ENCODE measurements at places on chromosomes 13 and 19. TPM values are rescaled to one million over a fixed set of nuclear protein-coding genes. Genes with fewer than 3 reads are reported as not detected.

The DCT gene
- total RNA-seq: not detected

DNA sequence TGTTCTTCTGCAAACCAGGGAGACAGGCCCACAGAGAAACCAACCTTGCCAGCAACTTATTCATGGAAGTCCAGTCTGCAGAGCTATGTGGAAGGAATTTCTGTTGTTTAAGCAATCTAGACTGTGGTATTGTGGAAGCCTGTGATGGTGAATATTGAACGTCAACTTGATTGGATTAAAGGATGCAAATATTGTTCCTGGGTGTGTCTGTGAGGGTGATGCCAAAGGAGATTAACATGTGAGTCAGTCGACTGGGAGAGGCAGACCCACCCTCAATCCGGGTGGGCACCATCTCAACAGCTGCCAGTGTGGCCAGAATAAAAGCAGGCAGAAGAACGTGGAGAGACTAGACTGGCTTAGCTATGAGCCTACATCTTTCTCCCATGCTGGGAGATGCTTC lies 606.0 kb downstream of the EFNB2 start:
- no peak for DNase-seq

The IL4I1 gene
- 1.4 TPM for total RNA-seq

The SLITRK5 gene
- 3.7 TPM for total RNA-seq

The PRODH2 gene
- total RNA-seq: not detected

- no peak for DNase-seq
Measured at GRCh38 chr19:57712222-57712621, 3.2 kb upstream of the ZNF154 start.

DNA sequence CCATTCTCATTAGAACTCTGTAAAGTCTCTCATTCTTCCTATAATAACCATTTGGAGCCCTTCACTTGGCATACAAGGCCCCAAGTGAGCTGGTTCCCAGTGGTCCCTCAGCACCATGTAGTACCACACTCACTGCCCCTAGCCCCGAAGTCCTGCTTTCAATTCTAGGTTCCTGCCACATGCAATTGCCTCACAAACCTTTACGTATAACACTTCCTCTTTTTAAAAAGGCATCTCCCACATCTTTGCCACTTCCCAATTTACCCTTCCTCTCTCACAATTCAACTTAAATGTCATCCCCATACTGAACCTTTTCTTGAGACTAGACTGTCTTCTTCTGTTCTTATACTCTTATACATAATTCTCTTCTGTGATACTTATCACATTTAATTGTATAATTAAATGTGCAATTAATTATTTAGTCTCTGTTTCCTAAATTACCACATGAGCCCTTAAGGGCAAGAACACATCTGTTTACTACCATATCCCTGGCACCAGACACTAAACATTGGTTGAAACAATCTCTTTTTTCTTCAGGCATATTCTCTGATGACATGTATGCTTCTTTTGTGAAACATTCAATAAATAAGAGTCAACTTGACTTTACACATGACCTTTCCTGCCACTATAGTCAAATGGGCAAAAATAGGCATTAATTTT lies 304.0 kb downstream of the SPRY2 start:
- no peak for DNase-seq

- DNase-seq: no peak
Measured at GRCh38 chr13:22736768-22737092, 444.0 kb upstream of the SGCG start.

The SLC1A6 gene
- total RNA-seq: 16.1 TPM

- no peak for DNase-seq
Measured at GRCh38 chr19:40709817-40710216, 6.9 kb downstream of the COQ8B start.

DNA sequence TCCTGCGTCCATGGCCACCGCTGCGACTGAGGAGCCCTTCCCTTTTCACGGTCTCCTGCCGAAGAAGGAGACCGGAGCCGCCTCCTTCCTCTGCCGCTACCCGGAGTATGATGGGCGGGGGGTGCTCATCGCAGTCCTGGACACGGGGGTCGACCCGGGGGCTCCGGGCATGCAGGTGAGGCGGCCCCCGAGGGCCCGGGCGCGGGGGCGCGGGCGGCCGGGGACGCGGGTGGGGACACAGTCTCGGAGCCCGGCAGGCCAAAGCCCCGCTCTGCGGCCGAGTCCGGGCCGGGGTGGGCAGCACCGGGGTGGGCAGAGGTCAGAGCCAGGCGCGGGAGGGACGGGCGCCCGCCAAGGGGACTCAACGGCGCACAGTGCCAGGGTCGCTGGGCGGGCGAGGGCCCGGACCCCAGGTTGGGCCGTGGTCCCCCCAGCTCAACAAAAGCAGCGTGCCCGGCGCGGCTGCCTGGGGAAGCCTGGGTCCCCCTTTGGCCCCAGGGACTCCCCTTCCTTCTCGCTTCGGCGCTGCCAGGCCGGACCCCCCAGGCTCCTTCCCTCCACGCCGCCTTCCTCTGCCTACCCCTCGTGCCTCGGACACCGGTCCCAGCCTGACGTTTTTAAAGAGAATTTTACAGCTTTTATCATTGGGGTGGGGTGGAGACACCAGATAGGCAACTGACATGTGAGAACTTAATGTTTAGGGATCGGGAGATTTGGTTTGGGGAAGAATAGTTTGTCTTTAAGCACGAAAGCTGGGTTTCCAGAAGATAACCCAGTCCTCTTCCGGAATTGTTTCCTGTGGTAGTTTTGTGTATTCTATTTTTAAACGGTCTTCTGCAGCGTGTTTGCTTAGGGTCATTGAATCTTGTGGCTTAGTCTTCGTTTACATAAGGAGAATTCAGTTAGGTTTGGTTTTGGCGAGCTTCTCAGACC lies 509 bp downstream of the TPP2 start:
- no peak for DNase-seq

- DNase-seq: no peak
Measured at GRCh38 chr19:10983026-10983425, 22.2 kb downstream of the SMARCA4 start.

The LIM2 gene
- total RNA-seq: not detected

- DNase-seq: no peak
Measured at GRCh38 chr13:33310245-33311038, 24.9 kb upstream of the STARD13 start.

- no peak for DNase-seq
Measured at GRCh38 chr19:38025909-38026307, 118.9 kb downstream of the SIPA1L3 start.

DNA sequence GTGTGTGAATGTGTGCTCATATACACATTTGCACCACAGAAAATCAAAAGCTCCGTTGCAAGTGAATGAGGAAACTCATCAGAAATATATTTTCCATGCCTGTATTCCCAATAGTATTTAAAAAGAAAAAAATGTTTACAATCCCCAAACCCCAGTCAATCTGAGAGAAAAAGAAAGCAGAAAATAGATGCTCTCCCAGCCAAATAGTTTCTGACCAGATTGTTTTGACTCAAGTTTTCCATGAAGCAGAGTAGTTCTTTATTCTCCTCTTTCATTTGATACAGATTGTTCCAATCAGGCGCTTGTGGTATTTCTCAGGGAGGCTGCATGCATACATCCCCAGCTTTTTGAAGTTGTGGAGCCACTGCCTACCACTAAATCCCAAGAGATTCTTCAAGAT lies 110.6 kb downstream of the STARD13 start:
- DNase-seq: no peak

The MAP3K10 gene
- total RNA-seq: 23.5 TPM

DNA sequence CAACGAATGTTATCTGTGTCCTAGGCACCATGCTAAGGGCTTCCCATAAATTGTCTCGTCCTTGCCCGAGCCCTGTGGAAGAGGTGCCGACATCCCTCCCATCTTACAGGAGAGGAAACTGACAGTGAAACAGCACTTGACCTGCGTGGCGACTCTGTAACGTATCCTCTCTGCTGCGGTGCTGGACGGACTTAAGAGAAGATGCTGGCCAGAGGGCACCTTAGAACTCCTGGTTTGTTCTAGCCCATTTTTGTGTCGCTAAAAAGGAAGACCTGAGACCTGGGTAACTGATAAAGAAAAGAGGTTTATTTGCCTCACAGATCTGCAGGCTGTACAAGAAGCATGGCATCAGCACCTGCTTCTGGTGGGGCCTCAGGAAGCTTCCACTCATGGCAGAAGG lies 68.6 kb downstream of the KCTD15 start:
- no peak for DNase-seq

DNA sequence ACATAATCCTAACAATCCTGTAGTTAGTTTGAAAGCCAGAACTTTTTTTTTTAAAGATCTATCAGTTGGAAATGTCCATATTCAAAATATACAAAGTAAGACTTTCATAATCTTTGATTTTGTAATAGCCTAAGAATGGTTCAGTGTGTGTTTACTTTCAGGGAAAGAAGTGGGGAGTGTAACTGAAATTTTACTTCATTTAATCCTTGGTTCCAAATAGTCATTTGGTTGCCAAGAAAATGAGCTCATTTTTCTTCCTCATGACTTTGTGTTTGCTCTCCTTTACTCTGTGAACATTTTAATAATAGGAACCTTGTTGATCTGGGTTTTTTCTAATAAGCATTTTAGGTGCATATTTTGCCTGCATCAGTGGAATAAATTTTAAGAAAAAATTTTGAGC lies 278.8 kb downstream of the SLITRK6 start:
- no peak for DNase-seq

- DNase-seq: no peak
Measured at GRCh38 chr19:3570606-3571011, 2.1 kb upstream of the HMG20B start.

The KL gene
- 0.07 TPM for total RNA-seq

DNA sequence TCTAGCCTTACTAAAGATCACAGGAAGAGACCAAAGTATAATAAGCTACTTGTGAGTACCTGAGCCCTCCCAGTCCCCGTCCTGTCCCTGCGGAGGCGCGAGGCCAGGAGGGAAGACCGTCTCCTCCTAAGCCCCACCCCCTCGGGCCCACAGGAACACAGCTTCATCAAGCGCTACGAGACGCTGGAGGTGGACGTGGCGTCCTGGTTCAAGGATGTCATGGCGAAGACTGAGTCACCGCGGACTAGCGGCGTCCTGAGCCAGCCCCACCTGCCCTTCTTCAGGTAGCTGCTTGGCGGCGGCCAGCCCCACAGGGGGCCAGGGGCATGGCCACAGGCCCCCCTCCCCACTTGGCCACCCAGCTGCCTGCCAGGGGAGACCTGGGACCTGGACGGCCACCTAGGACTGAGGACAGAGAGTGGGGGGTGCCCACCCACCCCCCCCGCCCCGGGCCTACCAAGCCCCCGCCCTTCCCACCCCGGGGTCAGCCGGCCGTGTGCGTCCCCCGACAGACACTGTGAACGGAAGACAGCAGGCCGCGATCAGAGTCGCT lies 2.4 kb upstream of the TGFBR3L start:
- DNase-seq: no peak

GRCh38 chr19:14565765-14566711 lies 5.8 kb downstream of the NDUFB7 start:
- no peak for DNase-seq

The ZNF441 gene
- total RNA-seq: 1.8 TPM
